CD14-positive monocyte (primary cell): ENCODE measurements at places on chromosomes 1 and 21.

DNA sequence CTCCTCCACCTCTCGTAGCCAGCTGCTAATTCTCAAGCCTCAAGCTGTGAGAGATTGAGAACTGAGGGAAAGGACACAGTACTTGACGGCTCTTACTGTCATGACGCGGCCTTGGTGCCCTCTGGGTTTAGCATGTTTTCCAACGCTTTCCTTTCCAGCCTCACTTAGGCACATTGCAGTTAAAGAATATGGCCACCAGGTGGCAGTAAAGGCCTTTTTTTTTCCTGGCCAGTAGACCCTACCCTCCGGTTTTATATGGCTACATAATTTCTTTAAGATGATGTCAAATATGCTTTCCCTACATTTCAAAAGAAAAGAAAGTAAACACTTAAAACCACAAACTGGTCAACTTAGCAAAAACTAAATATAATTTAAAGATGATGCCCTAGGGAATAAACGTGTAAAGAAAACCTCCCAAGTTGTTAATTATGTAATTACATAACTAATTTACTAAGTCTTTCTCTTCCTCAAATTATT, 56.8 kb upstream of the PRDX6 start:
- DNase-seq = peak; percentile 73

DNA sequence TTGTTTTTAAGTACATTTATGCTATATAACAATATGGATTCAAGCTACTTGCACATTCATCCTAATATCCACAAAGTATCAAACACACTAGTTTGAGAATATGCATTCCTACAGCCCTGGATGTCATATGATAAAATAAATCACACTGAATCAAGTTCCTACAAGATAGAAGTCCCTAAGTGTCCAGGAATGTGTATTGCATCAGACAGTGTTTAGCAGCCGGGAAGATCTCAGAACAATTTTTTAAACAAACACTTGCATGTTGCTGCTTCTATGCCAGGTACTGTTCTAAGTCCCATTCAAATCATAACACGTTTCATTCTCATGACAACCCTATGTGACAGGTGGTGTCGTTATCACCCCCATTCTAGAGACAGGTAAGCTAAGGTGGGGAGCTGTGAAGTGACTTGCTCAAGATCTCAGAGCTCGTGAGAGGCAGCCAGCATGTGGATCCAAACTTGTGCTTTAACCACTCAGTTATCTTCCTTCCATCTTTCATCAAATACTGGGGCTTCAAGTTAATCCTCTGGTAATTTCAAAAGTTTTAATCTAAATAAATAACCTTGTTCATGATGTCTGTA, 68.3 kb upstream of the KIF26B start:
- DNase-seq = no peak

DNA sequence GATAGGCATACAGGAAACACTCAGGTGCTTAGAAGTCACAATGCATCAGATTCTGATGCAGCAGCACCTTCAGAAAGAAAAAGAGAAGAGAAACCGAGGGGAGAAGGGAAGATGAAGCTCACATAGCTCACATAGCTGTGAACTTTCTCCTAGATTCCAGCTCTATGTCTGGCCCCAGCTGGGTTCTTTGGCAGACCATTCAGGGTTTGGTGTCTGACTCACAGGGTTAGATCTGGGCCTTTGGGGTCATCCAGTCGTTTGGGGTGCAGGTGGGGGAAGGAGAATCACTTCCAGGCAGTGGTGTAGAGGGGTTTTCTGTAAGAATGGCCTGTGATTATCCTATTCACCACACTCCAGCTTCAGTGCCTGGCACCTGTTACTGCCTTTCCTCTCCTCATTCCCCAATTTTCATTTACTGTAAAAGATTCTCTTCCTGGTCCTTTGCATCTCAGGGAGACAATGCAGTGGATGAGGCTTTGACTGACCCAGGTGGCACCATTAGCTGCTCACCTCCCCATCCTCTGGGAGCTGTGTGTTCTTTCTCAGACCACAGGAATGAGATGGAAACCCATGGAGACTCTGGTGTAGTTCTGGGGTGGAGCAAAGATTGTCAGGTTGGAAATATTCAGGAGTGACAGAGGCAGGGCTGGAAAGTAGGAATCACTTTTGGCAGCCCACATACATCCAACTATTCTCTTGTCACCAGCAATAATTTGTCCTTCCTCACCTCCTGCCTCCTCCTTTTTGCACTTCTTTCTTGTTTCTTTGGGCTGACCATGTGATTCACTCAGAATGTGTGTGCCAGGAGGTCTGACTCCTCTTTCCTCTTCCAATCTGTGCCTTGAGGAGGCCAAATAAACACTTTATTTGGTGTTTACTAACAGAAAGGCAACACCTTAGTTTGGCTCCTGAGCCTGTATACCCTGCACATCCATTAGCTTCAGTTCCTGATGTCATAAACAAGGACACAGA, 103.3 kb downstream of the PAPPA2 start:
- no peak for DNase-seq

DNA sequence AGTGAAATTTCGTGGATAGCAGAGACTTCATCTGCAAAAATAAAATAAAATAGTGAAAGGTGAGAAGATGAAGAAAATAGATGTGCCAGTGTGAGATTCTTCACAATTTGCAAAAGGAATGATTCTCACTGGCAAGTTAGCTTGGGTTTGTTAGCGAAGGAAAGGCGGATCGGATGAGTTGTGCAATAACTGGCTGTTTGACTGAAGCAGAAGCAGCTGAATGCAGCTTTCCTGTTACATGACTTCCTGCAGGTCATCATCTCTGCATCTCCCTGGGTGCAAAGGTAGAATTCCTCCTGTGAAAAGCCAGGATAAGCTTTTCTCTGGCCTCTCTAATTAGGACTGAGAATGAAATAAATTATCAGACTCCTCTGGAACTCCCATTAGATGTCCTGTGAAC, 263.1 kb upstream of the CHRM3 start:
- no peak for DNase-seq

- no peak for DNase-seq
Measured at GRCh38 chr21:38120984-38121855, 135.6 kb upstream of the KCNJ15 start.

DNA sequence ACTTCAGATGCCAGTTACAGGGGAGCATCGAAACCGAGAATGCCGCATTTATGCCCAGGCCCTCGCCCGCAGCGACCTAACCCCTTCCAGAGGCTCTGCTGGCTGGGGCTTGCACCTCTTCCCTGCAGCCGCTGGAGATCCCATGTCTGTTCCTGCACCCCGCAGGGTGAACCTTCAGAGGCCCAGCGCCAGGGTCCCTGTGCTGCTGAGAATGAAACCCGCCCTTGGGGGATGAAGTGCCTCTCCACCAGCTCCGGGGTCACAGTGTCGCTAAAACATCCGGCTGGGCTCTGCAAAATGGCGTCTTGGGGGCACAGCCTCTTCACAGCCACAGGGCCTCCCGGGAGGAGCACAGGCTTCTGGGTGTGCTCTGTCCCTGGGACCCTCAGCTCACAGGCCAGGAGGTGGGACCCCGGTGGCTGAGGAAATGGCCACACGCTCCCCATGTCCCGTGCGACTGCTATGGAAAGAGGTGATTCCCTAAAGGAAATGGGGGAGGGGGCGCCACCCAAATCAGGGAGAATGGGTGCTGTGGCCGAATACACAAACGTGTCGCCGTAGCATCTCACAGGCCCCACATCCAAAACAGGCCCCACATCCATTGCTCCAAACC, 39.9 kb upstream of the TSPEAR start:
- no peak for DNase-seq

DNA sequence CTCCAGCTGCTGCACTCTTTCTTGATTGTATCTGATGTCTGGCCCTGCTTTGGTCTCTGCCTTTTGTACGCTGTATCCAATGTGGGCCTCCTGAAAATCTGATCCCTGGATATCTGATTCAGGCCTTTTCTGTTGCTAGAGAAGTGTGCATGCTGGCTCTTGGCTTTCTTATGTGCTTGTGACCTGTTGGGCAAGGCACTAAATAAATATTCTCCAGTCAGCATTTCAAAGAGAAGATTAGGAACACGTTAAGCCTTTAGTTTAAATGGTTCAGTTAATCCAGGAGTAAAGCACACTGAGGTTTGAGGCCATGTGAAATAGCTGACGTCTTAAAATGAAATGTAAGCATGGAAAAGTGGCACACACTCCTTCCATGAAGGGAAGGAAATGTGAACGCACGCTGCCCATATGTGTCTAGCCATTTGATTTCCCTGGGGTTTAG, 9.3 kb upstream of the F3 start:
- no peak for DNase-seq

DNA sequence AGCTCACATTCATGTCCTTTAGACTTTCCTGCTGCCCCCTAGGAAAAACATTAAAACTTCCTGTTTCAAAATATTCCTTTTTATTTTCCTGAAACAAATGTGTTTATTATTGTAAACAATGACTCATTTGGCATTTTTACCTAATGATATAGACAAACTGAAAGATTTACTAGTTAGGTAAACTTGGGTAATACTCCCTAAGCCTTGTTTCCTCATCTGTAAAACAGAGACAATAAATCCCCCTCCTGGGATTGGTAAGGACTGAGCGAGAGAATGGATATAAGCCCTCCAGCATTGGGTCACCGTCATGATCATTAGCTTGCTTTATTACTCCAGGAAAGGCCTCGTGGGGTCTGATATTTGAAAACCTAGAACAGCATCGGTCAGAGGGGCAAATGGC, 59.8 kb downstream of the LPAR3 start:
- DNase-seq = no peak

DNA sequence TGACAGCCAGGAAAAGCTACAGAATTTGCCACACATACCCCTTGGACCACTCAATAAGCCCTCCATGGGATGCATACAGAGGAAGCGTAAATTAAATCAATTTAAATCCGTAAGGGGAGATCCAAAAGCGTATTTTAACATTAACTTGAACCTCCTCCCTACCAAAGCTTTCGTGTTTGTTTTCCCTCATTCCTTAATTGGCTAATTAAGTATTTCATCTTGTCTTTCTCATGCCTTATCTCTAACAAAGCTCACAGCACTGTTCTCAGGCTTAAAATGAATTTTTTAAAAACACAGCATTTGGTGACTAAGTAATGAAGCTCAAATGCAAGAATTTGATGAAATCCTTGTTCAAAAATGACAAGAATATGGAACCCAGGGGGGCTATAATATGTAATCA, 3.1 kb downstream of the PTPN14 start:
- DNase-seq = no peak

DNA sequence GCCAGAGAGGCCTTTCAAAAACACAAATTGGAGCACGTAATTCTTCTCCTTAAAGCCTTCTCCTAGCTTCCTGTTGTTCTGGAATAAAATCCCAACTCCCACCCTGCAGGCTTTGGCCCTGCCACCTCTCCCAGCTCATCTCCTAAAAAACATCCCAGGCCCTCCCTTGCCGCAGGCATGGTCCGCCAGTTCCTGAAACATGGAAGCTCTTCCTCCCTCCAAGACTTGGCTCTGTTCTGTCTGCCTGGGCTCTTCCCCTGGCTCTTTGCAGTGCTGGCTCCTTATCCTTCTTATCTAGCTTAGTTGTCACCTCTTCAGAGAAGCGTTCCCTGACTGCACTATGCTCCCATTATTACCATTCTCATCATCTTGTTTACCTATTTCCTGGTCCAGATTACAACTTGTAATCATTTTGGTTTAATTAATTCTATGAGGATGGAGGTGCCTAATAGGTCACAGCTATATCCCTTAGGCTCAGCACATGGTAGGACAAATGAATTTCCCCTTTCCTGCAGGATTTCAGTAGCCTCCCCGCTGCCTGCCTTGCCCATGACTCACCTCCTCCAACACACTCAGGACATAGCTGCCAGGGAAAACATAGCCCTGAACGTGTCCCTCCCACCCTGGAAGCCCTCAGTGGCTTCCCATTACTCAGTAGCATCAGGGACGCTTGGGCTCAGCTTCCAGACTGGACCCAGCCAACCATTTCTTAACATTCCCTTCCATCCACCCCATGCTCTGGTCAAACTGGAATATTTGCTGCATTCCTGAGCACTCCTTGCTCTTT, 15.7 kb upstream of the IGSF21 start:
- DNase-seq = no peak

DNA sequence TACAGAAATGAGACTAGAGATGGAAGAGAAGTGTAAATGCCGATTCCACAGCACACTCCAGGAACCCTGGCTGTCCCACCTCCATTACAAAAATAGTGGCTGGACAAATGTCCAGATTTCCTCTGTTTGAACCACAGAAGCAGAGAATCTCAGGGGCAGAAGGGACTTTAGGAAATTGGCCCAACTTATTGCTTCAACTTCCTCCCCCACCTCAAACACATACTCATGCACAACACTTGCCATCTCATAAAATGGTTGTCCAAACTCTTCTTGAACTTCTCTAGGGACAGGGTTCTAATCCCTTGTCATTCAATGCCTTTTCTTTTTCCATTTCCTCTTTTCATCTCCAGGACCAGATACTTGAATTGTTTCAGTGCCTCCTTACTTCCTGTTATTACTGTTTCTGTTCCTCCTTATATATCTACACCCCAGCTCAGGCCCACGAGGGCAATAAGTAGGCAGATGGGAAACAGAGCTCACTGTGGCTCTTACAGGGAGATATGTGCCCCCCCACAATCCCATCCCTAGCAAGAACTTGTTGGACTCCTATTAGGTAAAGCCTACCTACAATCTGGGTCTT, 8.5 kb upstream of the B4GALT3 start:
- DNase-seq = peak; percentile 83

DNA sequence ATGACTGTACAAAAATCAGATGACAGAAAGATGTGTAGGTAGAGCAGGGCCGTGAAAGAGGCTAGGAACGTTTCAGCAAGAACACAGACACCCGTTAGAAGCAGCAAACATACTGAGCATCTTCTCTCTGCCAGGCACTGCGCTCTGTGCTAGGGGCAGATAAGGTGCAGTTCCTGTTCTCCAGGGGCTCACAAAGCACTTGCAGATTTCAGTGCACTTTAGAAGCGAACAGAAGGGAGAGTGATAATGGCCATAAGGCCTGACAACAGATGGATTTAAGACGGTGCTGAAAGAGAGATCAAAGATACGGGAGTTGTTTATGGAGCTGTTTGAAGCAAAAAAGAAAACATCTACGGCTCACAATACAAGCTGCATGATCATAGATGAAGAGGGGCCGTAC, 200.3 kb upstream of the FOXD3 start:
- DNase-seq = no peak

DNA sequence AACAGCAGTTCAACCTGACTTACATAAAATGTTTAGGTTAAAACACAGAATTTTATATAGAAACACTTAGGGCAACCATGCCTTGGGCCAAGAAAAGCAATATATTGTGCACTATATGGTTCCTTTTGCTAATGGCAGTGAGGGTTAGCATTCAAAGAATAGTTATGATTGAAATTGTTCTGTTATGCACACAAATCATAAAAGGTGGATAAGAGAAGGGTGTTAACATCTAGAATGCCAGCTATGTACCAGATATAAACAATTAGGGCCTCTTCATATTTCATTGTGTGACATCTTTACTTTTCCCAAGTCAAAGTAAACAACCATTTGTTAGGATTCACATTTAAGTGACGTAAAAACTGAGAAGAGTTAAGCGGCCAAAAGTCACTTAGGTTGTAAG, 308.0 kb upstream of the B3GALT2 start:
- no peak for DNase-seq

GRCh38 chr1:84899969-84900368, 7.0 kb upstream of the LPAR3 start:
- DNase-seq = no peak

DNA sequence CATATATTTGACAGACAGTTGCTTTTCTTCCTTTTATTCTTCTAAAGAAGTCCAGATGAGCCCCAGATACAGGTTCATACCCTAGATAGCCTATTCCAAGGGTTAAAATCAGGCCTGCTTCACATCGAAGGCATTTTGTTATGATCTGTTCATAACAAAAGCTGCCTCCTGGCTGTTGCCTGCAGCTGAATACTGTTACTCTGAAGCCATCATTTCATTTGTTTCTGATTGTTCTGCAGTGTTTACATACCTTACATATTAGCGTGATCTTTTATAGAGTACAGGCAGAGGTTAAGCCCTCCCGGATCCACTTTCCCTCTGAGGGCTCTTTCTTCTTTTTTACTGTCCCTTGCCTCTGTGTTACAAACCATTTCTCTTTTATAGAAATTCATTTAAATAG, 219.0 kb upstream of the HOOK1 start:
- DNase-seq = no peak
